ENCODE measurements at places on chromosomes 2 and 18.

- DNase-seq = no peak
Measured at GRCh38 chr2:86140969-86141392, 34.9 kb downstream of the PTCD3 start.

GRCh38 chr2:16151281-16151570 is 210.9 kb downstream of the MYCN start:
- DNase-seq = no peak

- peak; percentile 12 for DNase-seq
Measured at GRCh38 chr2:230472621-230473018, 56.6 kb downstream of the SP100 start.

DNA sequence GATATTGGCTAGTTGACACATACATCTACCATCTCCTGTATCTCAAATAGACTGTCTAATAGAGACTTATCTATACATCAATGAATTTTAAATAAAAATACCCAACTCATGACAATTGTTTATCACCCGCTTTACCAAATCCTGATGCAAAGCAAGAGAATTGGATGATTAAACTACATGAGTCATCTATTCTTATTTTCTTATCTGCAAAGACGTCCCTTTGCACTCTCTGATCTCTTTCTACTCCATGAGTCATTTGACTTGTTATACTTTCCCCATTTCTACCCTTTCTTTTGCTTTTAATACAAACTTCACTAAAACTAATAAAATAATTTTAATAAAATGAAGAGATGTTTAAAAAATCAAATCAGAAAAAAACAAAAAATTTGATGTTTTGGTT is 261.7 kb upstream of the MAP2 start:
- DNase-seq = no peak

DNA sequence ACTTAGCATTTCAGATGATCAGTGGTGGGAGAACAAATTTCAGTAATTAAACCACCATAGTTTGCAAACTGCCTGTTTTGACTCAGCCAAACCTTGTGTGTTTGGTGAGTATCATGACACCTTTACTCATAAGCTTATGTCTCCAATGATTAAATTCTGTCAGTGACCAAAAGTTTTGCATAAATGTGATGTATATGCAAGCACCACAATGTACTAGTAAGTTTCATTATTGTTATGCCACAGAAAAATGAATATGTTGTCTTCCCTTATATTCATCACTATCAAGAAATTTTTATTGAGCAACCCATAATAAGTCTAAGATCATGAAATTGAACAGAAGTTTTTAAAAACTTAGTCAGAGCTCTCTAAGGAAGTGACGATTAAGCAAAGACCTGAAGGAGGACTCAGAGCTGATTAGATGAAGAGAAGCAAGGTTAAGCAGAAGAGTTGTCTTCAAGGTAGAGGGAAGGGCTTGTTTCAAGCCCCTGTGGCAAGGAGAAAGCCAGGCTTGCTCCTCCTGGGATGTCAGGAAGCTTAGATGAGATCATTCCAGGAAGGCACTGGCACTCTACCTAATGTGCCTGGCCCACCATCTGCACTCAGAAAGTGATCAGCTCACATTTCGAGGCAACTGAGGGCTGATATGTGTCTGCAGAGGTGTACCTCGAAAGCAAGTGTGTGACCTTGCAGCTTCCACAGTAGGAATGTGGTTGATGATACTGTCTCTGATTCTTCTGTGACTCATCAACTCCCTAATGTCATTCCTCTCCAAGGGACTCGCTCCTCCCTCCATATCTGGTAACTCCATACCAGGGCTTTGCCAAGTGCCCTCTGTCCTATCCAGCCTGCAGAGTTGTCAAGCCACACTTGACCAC is 54.7 kb downstream of the KCTD18 start:
- DNase-seq = peak; percentile 47

- DNase-seq = no peak
Measured at GRCh38 chr18:71797554-71797953, 746.6 kb downstream of the CBLN2 start.

All from H54 (cell line).